ENCODE measurements at places on chromosomes 5 and 9. TPM values are rescaled to one million over a fixed set of nuclear protein-coding genes. Genes with fewer than 3 reads are reported as not detected.

Gene PRSS3
- not detected for total RNA-seq

Gene CDX1
- total RNA-seq: not detected

Gene PCDHB5
- total RNA-seq: 0.36 TPM

Gene ZBTB6
- total RNA-seq: 17.1 TPM

Gene SREK1
- total RNA-seq: 63.1 TPM

Gene GSN
- total RNA-seq: 1,228 TPM

Gene DAB2
- total RNA-seq: 55.3 TPM

Gene GAPT
- not detected for total RNA-seq

Gene GRIA1
- total RNA-seq: 4.7 TPM

Gene FOXD4L4
- total RNA-seq: 0.16 TPM

Gene FBN2
- total RNA-seq: 4.2 TPM

Gene LIX1
- not detected for total RNA-seq

Gene PROP1
- total RNA-seq: not detected

Gene ENTREP1
- 3.7 TPM for total RNA-seq

Gene ZBED3
- total RNA-seq: 0.68 TPM

All from myocyte (in vitro differentiated cells).